HCT116 (cell line): ENCODE measurements at places on chromosomes 12 and 14.

DNA sequence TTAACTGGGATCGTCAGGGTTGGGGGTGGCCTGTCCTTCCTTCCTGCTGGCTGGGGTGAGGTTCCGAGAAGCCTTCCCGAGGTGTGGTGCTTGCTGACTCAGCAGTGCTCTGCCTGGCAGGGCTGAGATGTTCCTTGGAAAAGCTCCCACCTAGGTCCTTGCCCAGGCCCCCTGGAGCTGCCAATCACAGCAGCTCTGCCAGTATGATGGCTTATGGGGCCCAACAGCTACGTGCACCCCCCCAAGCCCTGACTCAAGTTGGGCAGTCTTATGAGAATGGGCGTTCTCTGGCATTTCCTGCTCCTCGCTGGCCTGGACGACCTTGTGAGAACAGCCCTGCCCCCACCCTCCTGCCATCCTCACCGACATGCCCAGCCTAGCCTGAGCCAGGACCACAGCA is 292.2 kb upstream of the CRY1 start:
- DNase-seq: no peak

- no peak for DNase-seq
Measured at GRCh38 chr14:64502456-64502855, 1.2 kb downstream of the ZBTB25 start.

DNA sequence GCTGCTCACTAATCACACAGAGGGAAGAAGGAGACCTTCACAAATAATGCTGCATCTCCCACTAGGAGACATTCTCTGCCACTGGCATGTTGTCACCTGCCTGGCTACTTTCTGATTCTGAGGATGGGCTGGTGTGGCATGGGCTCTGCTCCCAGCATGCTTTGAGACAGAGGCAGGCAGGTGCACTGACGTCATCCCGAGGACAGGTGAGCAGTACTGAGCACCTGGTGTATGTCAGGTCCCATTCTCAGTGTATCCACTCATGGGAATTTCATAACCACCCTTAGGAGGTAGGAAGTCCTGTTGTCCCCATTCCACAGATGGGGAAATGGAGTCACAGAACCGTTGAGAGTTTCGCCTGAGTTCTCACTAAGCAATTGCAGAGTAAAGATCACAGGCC is 597.9 kb downstream of the VRK1 start:
- DNase-seq: no peak

- DNase-seq: no peak
Measured at GRCh38 chr12:109714913-109715244, 1.3 kb downstream of the FAM222A start.

- no peak for DNase-seq
Measured at GRCh38 chr12:95977764-95978305, 18.3 kb downstream of the HAL start.
